ENCODE measurements at places on chromosomes 4 and X. TPM values are rescaled to one million over a fixed set of nuclear protein-coding genes. Genes with fewer than 3 reads are reported as not detected.
A peak's percentile ranks its signal among the peaks of the same experiment; 100 is the strongest.

- H3K27me3 ChIP-seq = no peaks in the 10 kb centered on the region
- DNase-seq = no peak
- H3K36me3 ChIP-seq = peaks cover 7% of the 10 kb centered on the region
- no peak overlapping the region for H3K4me3 ChIP-seq
- H3K4me1 ChIP-seq = peaks cover 27% of the 10 kb centered on the region
- no peak overlapping the region for H3K27ac ChIP-seq
These were observed 35.3 kb downstream of the FAT1 start for GRCh38 chr4:186688150-186688943.

DNA sequence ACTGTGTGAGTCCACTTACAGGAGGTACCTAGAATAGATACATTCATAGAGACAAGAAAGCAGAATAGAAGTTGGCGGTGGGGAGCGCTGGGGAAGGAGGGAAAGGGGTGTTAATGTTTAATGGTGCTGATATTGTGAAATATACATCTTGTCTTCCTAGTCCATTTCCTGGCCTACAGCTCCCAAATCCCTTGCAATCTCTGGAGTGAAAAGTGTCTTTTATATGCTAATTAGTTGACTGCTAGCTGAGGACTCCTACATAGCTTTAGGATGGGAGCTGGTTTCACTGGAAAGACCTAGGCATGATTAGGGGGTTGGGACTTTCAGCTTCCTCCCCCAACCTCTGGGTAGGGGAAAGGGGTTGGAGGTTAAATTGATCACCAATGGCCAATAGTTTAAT, 36.0 kb downstream of the FUNDC1 start:
- H3K4me3 ChIP-seq = no peak overlapping the region
- no peaks in the 10 kb centered on the region for H3K27me3 ChIP-seq
- DNase-seq = no peak
- no peaks in the 10 kb centered on the region for H3K4me1 ChIP-seq
- H3K27ac ChIP-seq = no peak overlapping the region

DNA sequence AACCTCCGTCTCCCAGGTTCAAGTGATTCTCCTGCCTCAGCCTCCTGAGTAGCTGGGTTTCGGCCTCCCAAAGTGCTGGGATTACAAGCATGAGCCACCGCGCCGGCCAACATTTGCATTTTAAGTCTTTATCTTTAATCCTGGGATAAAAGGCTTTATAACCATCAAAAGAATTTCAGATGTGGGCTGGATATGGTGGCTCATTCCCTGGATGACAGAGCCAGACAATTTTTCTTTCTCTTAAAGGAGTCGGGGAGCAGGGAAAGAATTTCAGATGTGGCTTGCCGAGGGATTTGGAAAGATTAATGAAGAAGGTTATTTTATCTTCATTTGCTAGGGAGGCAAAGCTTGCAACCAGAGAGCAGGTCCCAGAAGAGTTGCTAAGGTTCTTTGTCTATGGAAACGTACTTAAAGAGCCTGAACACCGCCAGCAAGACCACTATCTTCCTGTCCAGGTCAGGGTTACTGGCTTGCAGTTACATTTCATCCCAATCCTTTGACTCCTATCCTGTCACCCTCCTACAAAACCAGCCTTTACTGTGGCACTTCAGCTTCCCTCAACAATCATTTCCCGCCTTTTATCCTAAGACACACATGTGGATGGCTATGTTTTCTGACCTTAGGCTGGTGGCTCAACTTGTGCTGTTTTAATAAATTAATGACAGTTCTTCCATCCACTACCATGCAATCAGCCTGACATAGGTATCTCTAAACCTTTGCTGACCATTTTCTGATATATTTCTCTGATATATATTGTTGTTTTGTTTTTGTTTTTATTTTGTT, 3.9 kb upstream of the KLHL8 start:
- H3K27ac ChIP-seq = no peak overlapping the region
- H3K36me3 ChIP-seq = no peaks in the 10 kb centered on the region
- no peaks in the 10 kb centered on the region for H3K27me3 ChIP-seq
- H3K4me3 ChIP-seq = no peak overlapping the region
- DNase-seq = peak; percentile 53

DNA sequence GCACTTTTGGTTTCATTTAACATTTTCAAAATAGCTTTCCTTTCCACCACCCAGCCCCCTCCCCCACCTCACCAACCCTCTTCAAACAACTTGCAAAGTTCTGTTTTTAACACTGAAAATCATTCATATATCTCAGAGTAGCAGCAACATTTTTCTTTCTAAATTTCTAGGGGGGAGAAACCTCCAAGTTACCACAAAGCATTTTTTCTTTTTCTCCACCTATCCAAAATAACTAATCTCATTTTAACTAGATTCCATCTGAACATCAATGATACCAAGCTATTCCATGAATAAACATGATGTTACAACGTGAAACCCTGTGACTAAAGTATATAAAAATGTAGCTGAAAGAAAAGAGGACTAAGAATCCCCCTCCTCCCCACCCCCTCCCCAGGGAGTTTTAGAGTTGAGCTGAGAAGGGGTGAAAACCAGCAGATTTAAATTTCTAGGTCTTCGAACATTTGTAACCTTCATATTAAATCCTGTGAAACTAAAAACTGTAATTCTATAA, 5.2 kb downstream of the LDB2 start:
- H3K4me3 ChIP-seq = no peak overlapping the region
- no peaks in the 10 kb centered on the region for H3K36me3 ChIP-seq
- H3K4me1 ChIP-seq = no peaks in the 10 kb centered on the region
- DNase-seq = no peak

DNA sequence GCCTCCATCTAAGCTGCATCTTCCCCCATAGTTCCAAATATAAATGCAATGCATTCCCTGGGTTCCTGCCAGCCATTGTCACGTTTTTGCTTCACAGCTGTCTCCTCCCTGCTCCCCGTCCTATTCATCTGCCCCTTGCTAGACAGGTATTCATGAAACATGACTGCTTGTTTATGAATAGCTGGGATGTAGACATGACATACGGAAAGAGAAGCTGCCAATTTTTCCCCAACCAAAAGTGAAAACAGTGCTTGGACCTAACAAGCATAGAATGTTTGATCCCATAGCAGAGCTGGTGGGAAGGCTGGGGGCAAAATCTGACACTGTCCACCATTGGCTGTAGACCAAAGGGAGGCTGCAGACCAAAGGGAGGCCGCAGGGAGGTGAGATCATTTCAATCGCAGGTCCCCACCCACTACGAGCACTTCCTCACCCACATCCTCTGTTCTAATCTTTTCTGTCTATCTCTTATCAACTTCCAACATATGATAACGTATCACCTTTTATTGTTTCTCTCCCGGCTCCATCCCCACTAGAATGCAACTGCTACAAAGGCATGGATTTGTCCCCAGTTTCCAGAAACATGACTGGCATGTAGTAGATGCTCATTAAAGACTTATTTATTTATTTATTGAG, 8.5 kb upstream of the GYG2 start:
- H3K36me3 ChIP-seq = no peaks in the 10 kb centered on the region
- DNase-seq = peak; percentile 30
- peaks cover 6% of the 10 kb centered on the region for H3K4me1 ChIP-seq
- no peak overlapping the region for H3K4me3 ChIP-seq

- no peaks in the 10 kb centered on the region for H3K27me3 ChIP-seq
- H3K4me1 ChIP-seq = peaks cover 5% of the 10 kb centered on the region
- H3K36me3 ChIP-seq = peaks cover 31% of the 10 kb centered on the region
- H3K4me3 ChIP-seq = peak overlapping the region; percentile 72
- no peak for DNase-seq
These were observed 22.7 kb downstream of the FABP2 start for GRCh38 chr4:119299260-119299671.

DNA sequence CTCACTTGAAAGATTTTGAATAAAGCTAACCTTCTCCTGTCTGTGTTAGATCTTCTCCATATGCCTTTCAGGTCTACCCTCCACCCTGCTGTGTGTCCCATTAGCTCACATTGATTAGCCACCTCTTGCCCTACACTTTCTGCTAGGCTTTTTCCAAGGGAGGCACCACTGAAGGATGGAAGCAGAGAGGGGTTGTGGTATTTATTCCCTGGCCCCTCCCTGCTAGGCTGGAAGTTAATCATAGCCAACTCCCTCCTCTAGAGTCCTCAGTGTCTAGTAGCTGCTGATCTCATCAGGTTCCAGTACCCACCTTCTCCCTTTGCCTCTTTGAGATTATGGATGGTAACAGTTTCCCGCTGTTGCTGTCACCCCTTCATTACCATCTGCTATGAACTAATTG, 8.9 kb upstream of the SMIM43 start:
- H3K36me3 ChIP-seq = no peaks in the 10 kb centered on the region
- peaks cover 20% of the 10 kb centered on the region for H3K4me1 ChIP-seq
- H3K27ac ChIP-seq = no peak overlapping the region
- H3K27me3 ChIP-seq = no peaks in the 10 kb centered on the region
- no peak overlapping the region for H3K4me3 ChIP-seq

- no peaks in the 10 kb centered on the region for H3K36me3 ChIP-seq
- H3K4me1 ChIP-seq = no peaks in the 10 kb centered on the region
- DNase-seq = no peak
- H3K27ac ChIP-seq = no peak overlapping the region
- H3K27me3 ChIP-seq = no peaks in the 10 kb centered on the region
These were observed 51.7 kb upstream of the CHRNA9 start for GRCh38 chr4:40283413-40283812.

DNA sequence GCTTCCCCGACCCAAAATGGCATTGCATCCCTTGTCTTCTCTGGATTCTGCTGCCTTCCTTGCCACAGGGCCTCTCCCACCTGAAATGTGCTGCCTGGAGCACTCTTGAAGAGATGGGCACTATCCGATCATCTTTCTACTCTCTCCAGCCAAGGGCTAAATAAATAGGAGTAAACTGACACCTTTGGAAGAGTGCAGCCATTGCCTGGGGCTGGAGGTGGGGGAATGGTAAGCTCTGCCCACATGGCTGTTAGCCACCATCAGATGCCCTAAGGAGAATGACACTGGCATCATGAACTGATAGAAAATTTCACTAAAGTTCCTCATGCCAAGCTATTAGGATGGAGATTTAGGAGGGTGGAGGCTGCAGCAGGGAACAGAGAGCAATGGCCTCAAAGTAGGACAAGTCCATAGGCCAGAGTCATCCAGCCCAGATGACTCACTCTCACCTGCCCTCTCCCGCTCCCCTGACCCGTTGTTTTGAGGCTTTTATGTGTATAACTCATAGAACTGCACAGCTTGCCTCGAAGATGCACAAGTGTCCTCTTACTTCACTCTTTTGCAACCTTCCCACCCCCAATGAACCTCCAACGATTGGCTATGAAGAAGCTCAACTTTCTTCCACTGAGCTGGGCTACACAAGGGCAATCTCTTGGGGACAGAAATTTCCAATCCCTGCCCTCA, 822 bp upstream of the PFKFB1 start:
- H3K4me1 ChIP-seq = no peaks in the 10 kb centered on the region
- no peaks in the 10 kb centered on the region for H3K27me3 ChIP-seq
- H3K36me3 ChIP-seq = no peaks in the 10 kb centered on the region
- no peak for DNase-seq
- no peak overlapping the region for H3K27ac ChIP-seq

DNA sequence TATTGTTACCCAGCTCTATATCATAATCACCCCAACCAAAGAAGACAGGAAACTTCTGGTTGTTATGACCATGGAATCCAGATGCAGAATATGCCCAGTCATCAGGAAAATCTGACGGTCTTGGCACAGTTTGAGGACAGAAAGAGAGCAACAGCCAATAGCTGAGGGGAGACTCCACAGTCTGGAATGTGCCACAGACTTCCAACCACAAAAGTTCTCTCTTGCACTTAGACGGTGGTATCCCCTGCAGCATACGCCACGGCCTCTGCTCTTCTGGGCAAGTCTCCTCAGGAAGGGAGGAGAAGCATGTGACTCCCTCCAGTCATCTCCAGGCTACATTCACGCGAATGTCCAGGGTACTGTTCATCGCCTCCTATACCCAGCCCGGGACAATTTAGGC, 18.4 kb downstream of the ZNF827 start:
- no peaks in the 10 kb centered on the region for H3K4me1 ChIP-seq
- H3K27ac ChIP-seq = no peak overlapping the region
- no peaks in the 10 kb centered on the region for H3K27me3 ChIP-seq
- no peak for DNase-seq
- no peaks in the 10 kb centered on the region for H3K36me3 ChIP-seq
- H3K4me3 ChIP-seq = no peak overlapping the region

DNA sequence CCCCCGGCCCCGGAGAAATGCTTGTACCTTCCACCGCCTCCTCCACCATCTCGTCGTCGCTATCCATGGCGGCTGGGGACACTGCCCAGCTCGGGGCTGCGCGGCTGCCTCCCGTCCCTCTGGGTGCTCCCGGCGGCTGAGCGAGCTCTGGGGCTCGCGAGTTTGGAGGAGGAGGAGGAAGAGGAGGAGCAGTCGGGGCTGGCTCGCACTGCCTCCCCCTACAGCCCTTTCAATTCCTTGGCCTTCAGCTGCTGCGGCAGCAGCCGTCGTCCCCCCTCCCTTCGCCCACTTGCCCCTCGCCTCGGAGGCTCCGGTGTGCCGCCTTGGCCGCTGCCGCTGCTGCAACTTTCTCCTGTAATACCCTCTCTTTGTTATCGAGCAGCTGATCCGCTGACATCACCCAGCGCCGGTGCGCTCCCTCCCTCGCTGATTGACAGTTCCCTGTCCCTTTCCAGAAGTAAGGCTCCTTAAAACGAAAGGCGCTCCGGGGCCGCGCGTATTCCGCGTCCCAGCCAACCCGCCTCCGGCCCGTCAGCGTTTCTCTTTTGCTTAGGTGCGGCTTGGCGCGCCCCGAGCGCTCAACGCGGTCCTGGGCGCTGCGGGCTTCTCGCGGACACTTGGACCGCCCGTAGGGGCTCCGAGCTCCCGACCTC, at the start of gene SETD7:
TSS of gene SETD7 (minus strand) at position 149 of the 653 bp plus-strand sequence. CDS start at position 67, 82 bp downstream.
- no peaks in the 10 kb centered on the region for H3K36me3 ChIP-seq
- H3K4me3 ChIP-seq = peak within 1 kb of the TSS; percentile 73
- no peaks in the 10 kb centered on the region for H3K27me3 ChIP-seq
- peaks cover 29% of the 10 kb centered on the region for H3K4me1 ChIP-seq
- H3K27ac ChIP-seq = peak within 1 kb of the TSS; percentile 80

DNA sequence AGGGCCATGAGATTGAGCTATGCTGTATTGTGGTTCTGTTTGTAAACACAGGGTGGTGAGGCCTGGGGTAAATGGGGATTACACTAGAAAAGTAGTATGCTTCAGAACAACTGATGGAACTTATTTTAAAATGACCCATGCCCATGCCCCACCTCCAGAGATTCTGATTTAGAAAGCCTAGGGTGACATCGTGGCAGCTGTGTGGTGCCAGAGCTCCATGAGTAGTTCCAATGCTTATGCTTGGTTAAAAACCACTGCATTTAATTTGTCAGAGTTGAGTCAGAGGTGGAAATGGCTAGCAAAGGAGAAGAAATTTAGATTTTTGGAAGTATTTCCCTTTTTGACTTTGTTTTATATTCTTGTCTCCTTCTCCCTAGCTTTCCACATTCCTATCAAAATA, 63.4 kb upstream of the PDE5A start:
- DNase-seq = no peak
- no peaks in the 10 kb centered on the region for H3K4me1 ChIP-seq
- no peak overlapping the region for H3K27ac ChIP-seq
- H3K4me3 ChIP-seq = no peak overlapping the region
- no peaks in the 10 kb centered on the region for H3K36me3 ChIP-seq

Gene RHOXF1
- total RNA-seq = not detected

Gene TTC29
- total RNA-seq = not detected

Gene FGG
- not detected for total RNA-seq

Gene ENPEP
- total RNA-seq = 0.56 TPM

Gene TRIML2
- not detected for total RNA-seq

Measured in SJCRH30 (cell line).